Germinal center (tissue), 1 donor: ENCODE measurements at places on chromosomes 6 and 20.

DNA sequence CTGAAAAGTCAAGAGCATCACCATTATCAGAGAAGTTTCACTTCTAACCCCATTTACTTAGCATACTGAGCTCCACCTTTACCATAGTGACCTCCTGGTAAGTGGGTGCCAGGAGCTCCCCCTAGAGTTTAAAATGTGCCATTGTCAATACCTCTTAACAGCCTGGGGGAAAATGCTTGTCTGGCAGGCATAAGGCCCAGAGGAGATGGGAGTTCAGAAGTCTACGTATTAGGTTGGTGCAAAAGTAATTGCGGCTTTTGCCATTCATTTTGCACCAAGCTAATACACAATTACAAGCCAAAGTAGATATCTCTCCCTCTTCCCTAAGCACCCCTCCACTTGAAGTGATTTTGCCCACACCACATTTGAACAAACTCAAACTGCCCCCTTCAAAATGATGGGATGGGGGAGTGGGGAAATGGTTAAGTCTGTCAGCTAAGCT lies 919.0 kb downstream of the KIF16B start:
- peak; percentile 74 for DNase-seq

DNA sequence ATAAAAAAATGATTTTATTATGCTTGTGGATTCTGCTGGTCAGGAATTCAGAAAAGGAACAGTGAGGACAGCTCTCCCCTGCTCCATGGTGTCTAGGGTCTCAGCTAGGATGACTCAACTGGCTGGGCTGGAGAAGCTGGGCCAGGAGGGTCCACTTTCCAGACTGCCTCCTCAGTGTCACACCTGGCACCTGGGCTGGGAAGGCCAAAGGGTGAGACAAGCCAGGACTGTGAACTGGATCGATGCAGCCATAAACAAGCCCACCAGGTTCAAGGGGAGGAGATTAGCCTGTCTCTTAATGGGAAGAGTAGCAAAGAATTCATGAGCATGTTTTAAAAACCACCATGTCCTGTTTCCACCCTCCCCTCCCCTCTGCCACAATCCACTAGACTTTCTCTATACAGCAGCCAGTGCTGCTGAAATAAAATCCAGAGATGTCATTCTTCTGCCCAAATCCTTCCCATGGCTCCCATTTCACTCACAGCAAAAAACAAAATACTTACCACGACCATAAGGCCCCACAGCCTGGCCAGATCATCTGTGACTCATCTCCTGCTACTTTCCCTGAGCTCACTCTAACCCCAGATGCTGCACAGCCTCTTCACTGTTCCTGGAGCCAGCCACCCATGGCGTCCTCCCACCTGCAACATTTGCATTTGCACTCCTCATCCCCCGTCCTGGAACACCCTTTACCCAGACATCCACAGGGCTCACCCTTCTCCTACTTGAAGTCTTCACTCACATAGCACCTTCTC lies 13.8 kb downstream of the SPTLC3 start:
- no peak for DNase-seq

GRCh38 chr20:9031991-9032390 lies 36.9 kb upstream of the PLCB4 start:
- no peak for DNase-seq

GRCh38 chr20:19828232-19828631 lies 70.2 kb downstream of the RIN2 start:
- peak; percentile 78 for DNase-seq
